ENCODE measurements at places on chromosomes 4 and X. TPM values are rescaled to one million over a fixed set of nuclear protein-coding genes. Genes with fewer than 3 reads are reported as not detected.

DNA sequence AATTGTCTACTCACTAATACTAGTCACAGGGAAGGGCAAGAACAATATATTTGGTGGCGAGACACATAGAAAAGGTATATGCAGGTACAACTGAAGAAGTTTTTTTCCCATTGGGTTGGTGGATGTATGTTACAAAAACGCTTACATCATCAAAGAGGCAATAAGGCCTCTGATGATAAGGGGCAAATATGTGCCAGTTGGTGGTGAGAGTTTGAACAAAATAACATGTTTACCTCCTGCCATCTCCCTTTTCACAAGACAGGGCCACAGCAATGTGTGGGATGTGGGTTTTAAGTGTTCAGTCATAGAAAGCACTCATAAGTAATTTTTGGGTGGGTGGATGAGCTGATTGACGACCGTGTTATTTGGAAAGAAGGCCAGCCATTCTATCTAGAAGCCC lies 41.7 kb downstream of the PAGE2 start:
- no peak for DNase-seq

DNA sequence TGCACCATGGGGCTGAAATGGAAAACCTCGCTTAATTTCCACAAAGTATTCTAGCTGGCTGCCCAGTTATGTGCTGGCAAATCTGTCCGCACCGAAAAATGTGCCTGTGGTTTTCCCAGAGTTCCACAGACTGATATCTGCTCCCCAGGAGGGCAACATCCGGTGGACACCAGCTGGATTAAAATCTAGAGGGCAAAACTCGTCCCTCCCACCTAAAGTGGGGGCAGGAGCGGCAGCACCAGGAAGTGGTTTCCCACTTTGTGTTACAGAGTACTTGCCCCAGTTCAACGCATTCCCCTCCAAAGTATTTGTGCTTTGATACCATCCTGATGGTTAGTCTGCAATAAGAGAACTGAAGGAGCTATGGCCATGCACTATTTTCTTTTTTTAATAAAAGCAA lies 187.6 kb downstream of the TSPAN5 start:
- no peak for DNase-seq

GRCh38 chr4:148868191-148868590 lies 426.0 kb upstream of the NR3C2 start:
- no peak for DNase-seq

DNA sequence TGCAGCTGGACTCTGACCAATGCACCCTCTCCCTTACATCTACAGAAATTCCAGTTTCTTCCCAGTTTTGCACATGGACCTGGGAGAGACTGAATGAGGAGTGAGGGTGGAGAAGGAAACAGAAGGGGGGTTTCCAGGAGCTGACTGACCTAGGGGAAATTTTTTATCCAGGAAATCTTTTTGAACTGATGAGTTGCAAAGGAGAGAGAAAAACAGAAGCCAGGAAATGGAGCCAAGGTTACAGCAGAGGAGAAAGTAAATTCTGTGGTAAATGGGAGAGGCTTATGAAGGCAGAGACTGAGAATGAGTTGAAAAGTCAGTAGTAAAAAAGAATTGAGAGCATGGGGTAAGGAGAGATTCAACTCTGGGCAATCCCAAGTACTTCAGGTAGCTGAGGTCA lies 192.8 kb downstream of the SMIM20 start:
- DNase-seq = no peak

DNA sequence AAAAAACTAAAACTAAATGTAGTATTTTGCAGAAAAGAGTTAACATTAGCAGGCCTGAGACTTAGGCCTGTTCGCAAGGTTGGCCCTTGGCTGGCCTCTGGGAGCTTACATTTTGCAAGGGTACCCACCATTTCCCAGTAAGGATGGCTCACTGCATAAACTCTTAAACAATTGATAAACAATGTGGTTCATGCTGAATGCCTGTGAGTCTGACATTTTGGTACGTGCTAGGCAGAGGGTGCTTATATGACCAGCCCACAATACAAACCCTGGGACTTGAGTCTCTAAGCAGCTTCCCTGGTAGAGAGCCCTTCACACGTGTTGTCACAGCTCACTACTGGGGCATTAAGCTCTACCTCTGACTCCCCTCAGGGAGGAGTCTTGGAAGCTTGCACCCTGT lies 7.4 kb downstream of the PRPS2 start:
- DNase-seq = no peak

DNA sequence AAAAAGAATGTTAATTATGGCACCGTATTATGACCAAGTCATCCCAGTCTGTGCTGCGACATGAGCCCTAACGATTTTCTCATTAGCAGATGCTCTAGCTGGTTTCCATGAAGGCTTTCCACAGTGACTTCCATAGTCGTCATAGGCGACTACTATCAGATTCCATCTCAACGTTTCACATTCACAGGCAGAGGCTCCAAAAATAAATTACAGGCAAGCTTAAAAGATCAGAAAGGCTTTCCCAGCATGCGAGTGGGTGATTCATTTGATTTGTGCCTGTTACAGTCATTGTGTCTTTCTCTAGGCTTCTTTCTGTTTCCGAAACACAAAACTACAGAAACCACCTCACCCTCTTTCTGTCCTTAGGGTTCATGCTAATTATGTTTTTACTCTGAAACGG lies 43.2 kb downstream of the PALLD start:
- peak; percentile 5 for DNase-seq

- DNase-seq = no peak
Observed at GRCh38 chr4:21664355-21664754, 284.2 kb downstream of the KCNIP4 start.

DNA sequence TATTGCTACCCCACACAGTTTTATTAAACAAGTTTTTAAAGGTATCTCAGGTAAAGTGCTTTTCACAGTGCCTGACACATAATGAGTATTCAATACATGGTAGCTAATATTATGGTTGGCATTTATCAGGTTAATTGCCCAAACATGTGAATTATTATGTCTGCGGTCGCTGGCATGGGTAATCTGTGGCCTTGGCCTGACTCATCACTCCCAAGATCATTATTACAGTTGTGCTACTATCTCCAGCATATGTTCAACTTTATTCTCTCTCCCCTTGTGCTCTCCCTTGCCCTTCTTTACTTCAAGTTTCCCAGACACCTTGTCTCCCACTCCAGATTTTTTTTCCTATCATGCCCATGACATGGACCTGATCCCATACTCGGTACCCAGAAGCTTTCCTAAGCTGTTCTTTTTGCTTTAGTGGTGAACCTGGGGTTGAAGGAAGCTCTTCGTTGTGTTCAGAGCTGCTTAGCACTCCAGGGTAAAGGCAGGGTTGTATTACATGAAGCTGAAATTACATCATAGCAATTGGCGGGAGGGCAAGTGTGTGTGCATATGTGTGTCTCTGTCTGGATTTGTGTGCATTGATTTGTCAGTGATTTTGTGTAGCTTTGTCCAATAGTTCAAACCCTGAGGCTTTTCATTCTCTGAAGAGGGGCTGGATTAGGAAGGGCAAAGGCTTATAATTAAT lies 176.5 kb upstream of the NRK start:
- DNase-seq = no peak

DNA sequence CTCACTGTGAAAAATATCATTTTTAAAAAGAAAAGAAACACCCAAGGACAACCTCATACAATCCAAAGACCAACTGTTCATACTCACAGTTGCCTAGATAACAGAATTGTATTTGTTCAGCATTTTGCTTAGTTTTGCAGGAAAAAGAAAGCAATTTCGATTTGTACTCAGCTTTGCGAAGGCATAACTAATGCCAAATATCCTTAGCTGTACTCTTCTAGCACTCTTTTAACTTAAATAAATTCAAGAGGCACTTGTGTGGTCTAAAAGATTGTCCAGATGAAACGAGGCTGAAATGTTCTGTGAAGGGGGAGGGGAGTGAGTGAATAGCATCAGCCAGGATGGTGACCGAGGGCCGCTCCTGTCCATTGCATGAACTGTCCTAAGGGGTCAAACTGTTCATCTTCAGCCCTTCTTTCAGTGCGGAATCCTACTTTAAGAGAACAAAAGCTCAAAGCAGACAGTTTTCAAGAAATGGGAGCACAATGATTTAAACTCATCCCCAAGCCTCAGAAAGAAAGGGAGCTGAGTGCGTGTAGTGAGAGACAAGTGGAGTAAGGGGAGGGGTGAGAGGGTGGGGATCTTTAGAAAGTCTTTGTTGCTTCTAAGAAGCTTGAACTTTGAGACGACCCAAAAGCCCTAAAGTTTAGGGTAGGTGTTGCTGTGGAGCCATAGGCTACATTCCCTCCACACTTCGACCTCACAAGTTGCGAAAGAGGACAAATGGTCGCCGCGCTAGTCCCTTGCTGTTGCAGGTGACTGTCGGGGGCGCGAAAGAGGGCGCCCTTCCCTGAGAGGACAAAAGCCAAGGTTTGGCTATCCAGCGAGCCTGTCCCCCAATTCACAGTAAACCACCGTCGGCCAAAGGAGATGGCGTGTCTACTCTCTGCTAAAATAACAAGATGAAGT lies 4.0 kb upstream of the NEUROG2 start:
- no peak for DNase-seq

DNA sequence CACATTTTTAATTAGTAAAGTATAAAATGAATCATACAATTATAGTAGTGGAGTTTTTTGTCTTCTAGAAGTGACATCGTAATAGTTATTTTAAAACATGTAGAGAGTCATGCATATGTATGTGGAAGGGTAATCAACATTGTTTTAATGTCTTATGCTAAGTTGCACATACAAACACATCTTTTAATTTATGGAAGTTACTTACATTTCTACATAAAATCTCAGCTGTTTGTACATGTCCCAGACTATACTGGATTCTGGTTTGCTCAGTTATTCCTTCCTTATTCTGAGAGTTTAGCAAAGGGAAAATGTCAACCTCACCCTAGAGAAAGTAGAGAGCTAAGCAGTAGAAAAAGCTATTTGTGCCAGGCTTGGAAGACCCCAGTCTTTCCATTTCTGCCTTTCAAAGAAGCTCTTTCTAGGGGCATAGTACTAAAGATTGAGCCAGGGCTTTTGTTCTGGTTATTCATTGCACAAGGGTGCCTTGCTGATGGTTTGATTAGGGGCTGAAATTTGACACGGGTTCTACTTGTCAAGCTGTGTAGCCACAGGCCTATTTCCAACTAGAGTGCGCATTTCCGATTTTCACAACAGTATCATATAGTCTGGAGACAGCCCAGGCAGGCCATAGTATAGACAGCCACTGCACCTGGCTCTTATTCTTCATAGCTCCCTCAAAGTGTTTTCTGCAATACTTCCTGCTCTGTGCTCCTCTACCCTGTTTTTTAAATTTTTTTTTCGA lies 106.3 kb downstream of the RPA4 start:
- no peak for DNase-seq

GRCh38 chr4:26010304-26010703 lies 96.3 kb downstream of the SMIM20 start:
- no peak for DNase-seq

DNA sequence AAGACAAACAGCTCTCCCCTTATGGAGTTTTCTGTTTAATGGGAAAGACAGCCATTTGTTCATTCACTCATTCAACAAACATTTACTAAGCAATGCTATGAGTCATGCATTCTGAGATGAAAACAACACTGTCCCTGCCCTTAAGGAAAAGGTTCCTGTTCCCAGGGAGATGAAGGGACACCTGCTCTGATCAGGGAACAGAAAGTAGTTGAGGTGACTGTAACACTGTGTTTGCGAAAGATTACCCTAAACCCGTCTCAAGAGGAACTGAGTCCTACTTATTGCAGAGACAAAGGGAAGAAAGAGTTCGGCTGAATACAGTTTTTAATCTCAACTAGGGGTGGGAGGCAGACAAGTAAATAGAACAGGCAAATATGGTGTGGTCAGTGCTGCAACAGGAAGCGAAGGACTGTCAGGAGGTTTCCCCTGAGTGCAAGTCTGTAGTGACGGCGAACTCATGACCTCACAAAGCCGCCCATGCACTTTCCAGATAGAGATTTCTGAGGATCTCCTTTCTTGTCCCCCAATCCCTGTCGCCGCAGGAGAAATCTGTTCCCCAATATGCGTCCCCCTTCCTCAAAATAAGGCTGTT lies 712 bp downstream of the STX18 start:
- DNase-seq = peak; percentile 41

DNA sequence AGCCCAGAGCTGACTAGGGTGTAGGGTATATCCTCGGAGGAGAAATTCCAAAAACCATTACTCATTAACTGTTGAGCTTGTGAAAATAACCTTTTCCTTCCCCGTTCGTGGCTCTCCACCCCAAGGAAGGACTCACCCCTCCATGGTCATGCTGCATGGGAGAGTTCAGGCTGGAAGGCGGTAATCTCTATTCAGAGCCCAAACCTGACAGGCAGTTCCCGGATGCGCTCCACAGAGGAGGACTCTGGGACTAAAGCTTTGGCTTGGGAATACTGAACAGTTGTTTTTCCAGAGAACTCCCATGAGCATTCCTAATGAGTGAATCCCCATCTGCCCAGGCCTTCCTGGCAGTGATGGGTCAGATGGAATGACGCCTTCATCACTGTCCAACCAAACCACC lies 125.4 kb downstream of the BCOR start:
- DNase-seq = no peak

SH3D19 gene
- total RNA-seq = 0.74 TPM

PRRG3 gene
- not detected for total RNA-seq

F9 gene
- total RNA-seq = not detected

EDA2R gene
- total RNA-seq = 10.5 TPM

TRAM1L1 gene
- not detected for total RNA-seq

PABPC1L2B gene
- not detected for total RNA-seq

GPRASP1 gene
- 5.9 TPM for total RNA-seq

FAT4 gene
- not detected for total RNA-seq

SRPX2 gene
- total RNA-seq = not detected

UGT2B11 gene
- total RNA-seq = not detected

GSX2 gene
- total RNA-seq = not detected

KLB gene
- not detected for total RNA-seq

Measured in activated T-cell treated with anti-CD3 and anti-CD28 coated beads, Interleukin-2, amount 50 U/mL, for 72 hours (primary cell).